ENCODE measurements at places on chromosomes 5 and 9. TPM values are rescaled to one million over a fixed set of nuclear protein-coding genes. Genes with fewer than 3 reads are reported as not detected.
A peak's percentile ranks its signal among the peaks of the same experiment; 100 is the strongest.

- no peaks in the 10 kb centered on the region for H3K36me3 ChIP-seq
- H3K4me3 ChIP-seq, result no peak overlapping the region
- no peak for DNase-seq
- no peak overlapping the region for H3K27ac ChIP-seq
- H3K27me3 ChIP-seq, result peaks cover 3% of the 10 kb centered on the region
These were observed 227.9 kb upstream of the CLINT1 start for GRCh38 chr5:158086856-158087255.

- DNase-seq, result no peak
- H3K27ac ChIP-seq, result no peak overlapping the region
- peaks cover 4% of the 10 kb centered on the region for H3K4me1 ChIP-seq
- H3K4me3 ChIP-seq, result no peak overlapping the region
- peaks cover 15% of the 10 kb centered on the region for H3K27me3 ChIP-seq
- H3K36me3 ChIP-seq, result no peaks in the 10 kb centered on the region
These were observed 45.5 kb upstream of the SLC2A8 start for GRCh38 chr9:127351182-127352166.

- H3K4me1 ChIP-seq, result no peaks in the 10 kb centered on the region
- no peaks in the 10 kb centered on the region for H3K27me3 ChIP-seq
- H3K4me3 ChIP-seq, result no peak overlapping the region
- H3K27ac ChIP-seq, result no peak overlapping the region
- DNase-seq, result no peak
These were observed 114.0 kb downstream of the ADAMTSL1 start for GRCh38 chr9:18588002-18588401.

SPATA6L gene
- total RNA-seq, result 0.73 TPM

SLC34A1 gene
- total RNA-seq, result 0.19 TPM

FOXD4 gene
- 0.49 TPM for total RNA-seq

- H3K27me3 ChIP-seq, result peaks cover 96% of the 10 kb centered on the region
- peaks cover 3% of the 10 kb centered on the region for H3K36me3 ChIP-seq
- DNase-seq, result no peak
- H3K4me1 ChIP-seq, result peaks cover 37% of the 10 kb centered on the region
These were observed 1.7 kb upstream of the PAX5 start for GRCh38 chr9:37035648-37036370.

PCDHGA10 gene
- total RNA-seq, result not detected

- H3K4me1 ChIP-seq, result no peaks in the 10 kb centered on the region
- no peaks in the 10 kb centered on the region for H3K36me3 ChIP-seq
- H3K27me3 ChIP-seq, result peaks cover 3% of the 10 kb centered on the region
- no peak for DNase-seq
- no peak overlapping the region for H3K4me3 ChIP-seq
These were observed 628.5 kb downstream of the CHSY3 start for GRCh38 chr5:130532786-130533185.

FBLL1 gene
- not detected for total RNA-seq

- H3K4me1 ChIP-seq, result peaks cover 13% of the 10 kb centered on the region
- H3K27me3 ChIP-seq, result no peaks in the 10 kb centered on the region
- H3K4me3 ChIP-seq, result no peak overlapping the region
- no peak overlapping the region for H3K27ac ChIP-seq
- H3K36me3 ChIP-seq, result peaks cover 70% of the 10 kb centered on the region
These were observed 16.4 kb downstream of the HMGCS1 start for GRCh38 chr5:43296835-43297234.

- H3K4me3 ChIP-seq, result no peak overlapping the region
- no peak overlapping the region for H3K27ac ChIP-seq
- DNase-seq, result no peak
- H3K36me3 ChIP-seq, result no peaks in the 10 kb centered on the region
These were observed 13.1 kb upstream of the SFXN1 start for GRCh38 chr5:175465282-175465681.

- no peaks in the 10 kb centered on the region for H3K4me1 ChIP-seq
- no peak overlapping the region for H3K27ac ChIP-seq
- H3K36me3 ChIP-seq, result no peaks in the 10 kb centered on the region
- H3K4me3 ChIP-seq, result no peak overlapping the region
These were observed 717.0 kb downstream of the PRELID2 start for GRCh38 chr5:145118127-145118526.

DNA sequence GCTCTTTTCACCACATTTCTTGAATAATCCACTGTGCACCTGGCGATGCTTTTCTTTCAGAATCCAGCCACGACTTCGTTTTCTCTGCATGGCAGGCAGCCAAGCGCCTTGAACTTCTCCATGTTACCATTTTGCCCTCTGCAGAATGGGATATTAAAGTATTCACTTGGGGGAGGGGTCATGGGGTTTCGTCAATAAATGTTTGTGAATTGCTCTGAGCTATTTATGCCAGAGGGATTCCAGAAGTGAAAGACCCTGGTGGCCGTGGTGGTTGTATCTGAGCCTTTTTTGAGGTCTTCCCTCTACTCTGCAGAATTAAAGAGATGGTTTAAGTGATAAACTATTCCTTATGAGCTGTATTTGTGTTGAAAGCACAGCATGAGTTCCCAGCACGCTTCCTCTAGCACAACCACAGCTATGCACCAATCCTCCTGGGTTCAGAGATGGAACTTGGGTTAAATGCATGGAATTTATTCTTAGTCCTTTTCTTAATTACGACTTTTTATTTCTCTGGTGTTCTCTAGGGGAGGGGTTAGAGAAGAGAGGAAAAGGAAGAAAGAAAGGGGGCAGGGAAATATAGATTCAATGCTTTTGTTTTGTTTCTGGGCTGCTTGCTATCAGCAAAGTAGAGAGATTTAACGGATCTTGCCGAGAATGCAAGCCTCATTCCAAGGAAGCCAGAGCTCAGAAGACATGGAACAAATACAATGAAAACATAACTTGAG lies 478.2 kb upstream of the TNC start:
- no peaks in the 10 kb centered on the region for H3K36me3 ChIP-seq
- peaks cover 26% of the 10 kb centered on the region for H3K27me3 ChIP-seq
- DNase-seq, result no peak

DNA sequence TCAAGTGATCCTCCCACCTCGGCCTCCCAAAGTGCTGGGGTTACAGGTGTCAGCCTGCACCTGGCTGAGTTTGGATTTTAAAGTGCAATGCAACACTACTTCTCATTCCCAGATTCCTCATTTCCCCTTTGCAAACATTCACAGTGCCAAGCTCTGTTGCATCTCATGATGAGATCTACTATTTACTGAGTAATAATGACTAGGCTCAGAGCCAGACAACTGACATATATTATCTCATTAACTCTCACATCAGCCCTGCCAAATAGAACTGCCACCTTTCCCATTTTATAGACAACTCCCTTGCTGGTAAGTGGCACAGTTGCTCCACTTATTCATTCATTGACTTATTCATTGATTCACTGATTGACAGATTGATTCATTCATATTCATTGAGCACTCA lies 7.0 kb downstream of the PDE6A start:
- no peak for DNase-seq
- no peak overlapping the region for H3K4me3 ChIP-seq
- peaks cover 18% of the 10 kb centered on the region for H3K27me3 ChIP-seq
- H3K36me3 ChIP-seq, result no peaks in the 10 kb centered on the region
- H3K27ac ChIP-seq, result no peak overlapping the region
- H3K4me1 ChIP-seq, result peaks cover 11% of the 10 kb centered on the region

KCTD16 gene
- 0.19 TPM for total RNA-seq

DNA sequence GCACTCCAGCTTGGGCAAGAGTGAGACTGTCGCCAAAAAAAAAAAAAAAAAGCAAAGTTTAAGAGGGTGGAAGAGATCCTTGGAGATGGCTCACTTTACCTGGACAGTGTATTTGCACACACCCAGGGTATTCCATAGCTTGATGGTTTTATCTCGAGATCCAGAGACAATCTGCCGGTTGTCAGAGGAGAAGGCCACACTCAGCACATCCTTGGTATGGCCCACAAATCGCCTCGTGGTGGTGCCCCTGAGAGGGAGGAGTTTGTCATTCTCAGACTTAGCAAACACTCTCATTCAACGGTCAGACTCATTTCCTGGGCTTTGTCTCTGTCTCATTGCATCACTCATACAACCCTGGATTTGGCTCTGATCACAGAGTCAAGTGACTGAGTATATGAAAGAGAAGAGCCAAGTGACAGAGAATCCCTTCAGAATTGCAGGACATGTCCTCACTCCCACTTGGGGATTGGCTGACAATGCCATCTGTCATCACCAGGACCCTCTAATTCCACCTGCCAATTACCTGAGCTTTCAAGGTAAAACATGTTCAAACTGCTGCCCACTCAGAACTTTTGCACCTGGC lies 2.2 kb downstream of the RACK1 start:
- peaks cover 70% of the 10 kb centered on the region for H3K36me3 ChIP-seq
- H3K27ac ChIP-seq, result peak overlapping the region; percentile 95
- peak overlapping the region; percentile 94 for H3K4me3 ChIP-seq
- peaks cover 62% of the 10 kb centered on the region for H3K4me1 ChIP-seq
- no peaks in the 10 kb centered on the region for H3K27me3 ChIP-seq

CD14 gene
- 0.38 TPM for total RNA-seq

DNA sequence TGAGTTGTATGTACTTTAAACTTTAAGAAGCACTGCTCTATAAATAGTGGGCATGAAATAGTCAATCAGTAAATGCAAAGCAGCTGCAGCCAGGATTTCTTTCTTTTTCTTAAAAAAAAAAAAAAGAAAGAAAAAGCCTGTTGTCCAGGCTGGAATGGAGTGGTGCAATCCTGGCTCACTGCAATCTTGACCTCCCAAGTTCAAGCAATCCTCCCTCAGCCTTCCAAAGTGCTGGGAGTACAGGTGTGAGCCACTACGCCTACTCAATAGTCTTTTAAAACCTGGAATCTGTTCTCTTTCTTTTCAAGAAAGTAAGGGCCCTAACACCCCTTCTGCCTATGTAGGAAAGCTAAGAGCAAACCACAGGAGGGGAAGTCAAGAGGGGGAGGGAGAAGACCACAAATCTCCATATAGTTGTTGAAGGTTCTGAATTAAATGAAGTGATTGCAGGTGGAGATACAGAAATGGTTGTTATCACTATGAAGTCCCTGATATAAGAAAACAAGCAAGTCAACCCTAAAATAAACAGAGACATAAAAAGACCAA lies 20.6 kb upstream of the TPD52L3 start:
- peaks cover 27% of the 10 kb centered on the region for H3K27me3 ChIP-seq
- H3K27ac ChIP-seq, result no peak overlapping the region
- no peaks in the 10 kb centered on the region for H3K36me3 ChIP-seq
- no peak for DNase-seq
- no peaks in the 10 kb centered on the region for H3K4me1 ChIP-seq

KIF27 gene
- total RNA-seq, result 2.2 TPM

DNA sequence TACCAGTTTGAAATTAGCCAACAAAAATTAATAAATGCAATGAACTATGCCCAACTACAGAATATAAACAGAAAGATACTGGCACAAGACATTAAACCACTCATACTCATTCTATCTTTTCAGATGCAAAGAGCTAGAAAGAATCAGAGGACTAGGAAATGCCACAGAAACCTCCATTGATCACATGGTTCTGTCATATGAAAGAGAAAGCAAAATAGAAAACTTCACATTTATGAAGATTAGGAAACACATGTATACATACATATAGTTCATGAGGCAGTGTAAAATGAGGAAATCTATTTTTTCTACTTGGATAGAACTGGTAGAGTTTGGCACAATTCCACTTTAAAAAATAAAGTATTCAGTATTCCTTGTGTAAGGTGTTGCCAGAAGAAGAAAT lies 275.1 kb upstream of the PTGER4 start:
- no peak for DNase-seq
- no peaks in the 10 kb centered on the region for H3K27me3 ChIP-seq
- H3K4me3 ChIP-seq, result peak overlapping the region; percentile 42

DNA sequence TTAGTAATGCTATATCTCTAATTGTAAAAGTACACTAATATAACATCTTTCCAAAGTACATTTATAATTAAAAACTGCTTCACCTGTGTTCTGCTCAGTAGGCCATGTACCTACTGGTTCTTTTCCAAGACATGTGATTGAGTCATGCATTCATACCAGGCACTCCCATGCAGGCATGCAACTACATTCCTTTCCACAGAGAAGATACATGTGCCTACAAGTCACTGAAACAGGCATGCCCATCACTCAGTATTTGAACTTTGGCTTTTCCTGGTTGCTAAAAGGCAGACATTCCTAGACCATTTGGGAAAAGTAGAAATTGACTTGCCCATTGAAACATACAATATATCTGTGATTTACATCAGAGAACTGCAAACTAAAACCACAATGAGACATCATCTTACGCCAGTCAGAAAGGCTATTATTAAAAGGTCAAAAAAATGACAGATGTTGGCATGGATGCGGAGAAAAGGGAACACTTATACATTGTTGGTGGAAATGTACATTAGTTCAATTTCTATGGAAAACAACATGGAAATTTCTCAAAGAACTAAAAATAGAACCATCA lies 148.3 kb upstream of the MOCS2 start:
- peaks cover 28% of the 10 kb centered on the region for H3K27me3 ChIP-seq
- no peak for DNase-seq
- no peak overlapping the region for H3K27ac ChIP-seq
- no peak overlapping the region for H3K4me3 ChIP-seq
- no peaks in the 10 kb centered on the region for H3K36me3 ChIP-seq

DNA sequence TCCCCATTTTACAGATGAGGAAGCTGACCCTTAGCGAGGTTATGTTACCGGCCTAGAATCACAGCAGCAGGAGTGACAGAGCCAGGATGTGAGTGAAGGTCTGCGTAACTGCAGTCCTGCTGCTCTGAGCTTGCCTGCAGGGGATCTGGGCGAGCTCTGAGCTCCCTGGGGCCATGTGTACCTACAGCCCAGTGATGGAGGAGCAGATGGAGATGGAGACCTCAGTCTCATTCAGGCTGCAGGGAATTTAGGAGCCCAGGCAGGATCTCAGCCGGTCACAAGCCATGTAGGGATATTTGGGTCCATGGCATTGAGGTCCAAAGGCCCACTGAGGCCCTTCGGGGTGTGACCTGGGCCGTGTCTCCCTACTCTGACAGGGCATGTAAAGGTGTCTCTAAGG lies 170.6 kb downstream of the CACNA1B start:
- no peaks in the 10 kb centered on the region for H3K27me3 ChIP-seq
- H3K4me3 ChIP-seq, result no peak overlapping the region
- no peaks in the 10 kb centered on the region for H3K36me3 ChIP-seq
- DNase-seq, result peak; percentile 23
- H3K4me1 ChIP-seq, result no peaks in the 10 kb centered on the region

- no peak overlapping the region for H3K27ac ChIP-seq
- no peak overlapping the region for H3K4me3 ChIP-seq
- H3K4me1 ChIP-seq, result peaks cover 2% of the 10 kb centered on the region
- peaks cover 5% of the 10 kb centered on the region for H3K27me3 ChIP-seq
- no peaks in the 10 kb centered on the region for H3K36me3 ChIP-seq
- DNase-seq, result no peak
These were observed 507 bp upstream of the GPSM1 start for GRCh38 chr9:136326761-136327303.

SSNA1 gene
- 80.2 TPM for total RNA-seq

SVEP1 gene
- total RNA-seq, result not detected

C9orf72 gene
- 3.6 TPM for total RNA-seq

GRCh38 chr5:30458681-30459080 lies 734.8 kb upstream of the CDH6 start:
- DNase-seq, result no peak
- H3K36me3 ChIP-seq, result no peaks in the 10 kb centered on the region
- no peaks in the 10 kb centered on the region for H3K27me3 ChIP-seq
- H3K4me3 ChIP-seq, result no peak overlapping the region
